Inflammatory macrophage treated with lipopolysaccharide for 4 hours (primary cell): ENCODE measurements at places on chromosomes 5 and 9.

DNA sequence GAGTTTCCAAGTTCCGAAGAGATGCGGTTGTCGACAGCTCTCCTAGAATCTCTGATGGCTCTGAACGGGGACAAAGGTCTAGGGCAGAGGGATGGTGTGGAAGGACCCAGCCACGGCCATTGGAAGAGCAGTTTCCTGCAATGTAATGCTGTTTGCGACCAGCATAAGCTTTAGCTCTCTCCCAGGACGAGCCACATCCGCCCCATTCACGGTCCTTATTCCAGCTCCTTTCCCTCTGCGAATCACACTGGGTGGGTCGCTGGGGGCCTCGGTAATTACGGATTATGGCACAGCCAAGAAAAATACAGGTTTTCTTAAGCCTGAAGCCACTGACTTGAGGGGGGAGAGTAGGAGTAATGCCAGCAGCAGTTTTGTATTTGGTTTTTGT, 22.7 kb downstream of the ANXA2R start:
- peak; percentile 29 for DNase-seq

DNA sequence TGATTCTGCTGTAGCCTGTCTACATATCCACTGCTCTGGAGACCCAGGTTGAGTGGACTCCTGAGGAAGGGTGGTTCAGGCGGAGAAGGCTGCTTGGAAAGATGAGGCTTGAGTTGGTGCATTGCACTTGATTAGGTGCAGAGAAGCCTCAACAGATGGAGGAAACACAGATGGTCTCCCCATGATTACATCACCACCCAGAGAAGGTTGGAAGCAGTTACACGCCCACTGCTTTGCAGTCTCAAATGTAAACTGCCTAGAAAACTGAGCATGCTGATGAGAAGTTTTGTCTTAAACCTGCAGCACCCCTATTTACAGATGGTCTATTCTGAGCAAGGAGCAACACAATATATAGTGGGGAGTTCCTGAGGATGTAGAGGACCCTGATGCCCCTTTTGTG, 266.6 kb downstream of the PIK3R1 start:
- DNase-seq = no peak

- no peak for DNase-seq
Measured at GRCh38 chr9:93324191-93324834, 127.2 kb upstream of the FAM120A start.

- DNase-seq = no peak
Measured at GRCh38 chr5:96968074-96968473, 32.2 kb downstream of the LNPEP start.

- no peak for DNase-seq
Measured at GRCh38 chr5:147675168-147675567, 107.4 kb downstream of the JAKMIP2 start.

- DNase-seq = no peak
Measured at GRCh38 chr9:70135176-70135575, 91.5 kb downstream of the MAMDC2 start.

- DNase-seq = no peak
Measured at GRCh38 chr5:137957948-137958347, 68.7 kb downstream of the PKD2L2 start.

GRCh38 chr5:78810098-78810920, 161.7 kb upstream of the LHFPL2 start:
- no peak for DNase-seq

- peak; percentile 62 for DNase-seq
Measured at GRCh38 chr5:122192497-122193496, 63.5 kb downstream of the ZNF474 start.
